ENCODE measurements at places on chromosomes 12 and 14.

- no peak for DNase-seq
Measured at GRCh38 chr12:51823875-51824565, 24.5 kb downstream of the FIGNL2 start.

DNA sequence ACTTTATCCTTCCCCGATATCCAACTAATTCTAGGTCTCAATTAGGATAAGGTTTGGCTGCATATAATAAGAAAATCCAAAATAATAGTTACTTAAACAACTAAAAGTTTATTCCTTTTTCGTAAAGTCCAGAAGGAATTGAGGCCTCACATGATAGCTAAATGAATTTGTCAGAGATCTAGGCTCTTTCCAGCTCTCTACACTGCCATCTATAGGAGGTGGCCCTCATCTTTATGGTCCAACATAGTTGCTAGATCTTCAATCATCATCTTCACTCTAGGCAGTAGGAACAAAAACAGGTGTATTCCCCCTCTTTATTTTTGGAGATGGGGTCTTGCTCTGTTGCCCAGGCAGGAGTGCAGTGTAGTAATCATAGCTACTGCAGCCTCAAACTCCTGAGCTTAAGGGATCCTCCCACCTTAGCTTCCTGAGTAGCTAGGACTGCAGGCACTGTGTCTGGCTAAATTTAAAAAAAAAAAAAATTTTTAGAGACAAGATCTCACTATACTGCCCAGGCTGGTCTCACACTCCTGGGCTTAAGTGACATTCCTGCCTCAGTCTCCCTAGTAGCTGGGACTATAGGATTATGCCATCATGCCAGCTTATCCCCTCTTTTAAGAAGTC, 46.5 kb upstream of the SAV1 start:
- peak; percentile 30 for DNase-seq

DNA sequence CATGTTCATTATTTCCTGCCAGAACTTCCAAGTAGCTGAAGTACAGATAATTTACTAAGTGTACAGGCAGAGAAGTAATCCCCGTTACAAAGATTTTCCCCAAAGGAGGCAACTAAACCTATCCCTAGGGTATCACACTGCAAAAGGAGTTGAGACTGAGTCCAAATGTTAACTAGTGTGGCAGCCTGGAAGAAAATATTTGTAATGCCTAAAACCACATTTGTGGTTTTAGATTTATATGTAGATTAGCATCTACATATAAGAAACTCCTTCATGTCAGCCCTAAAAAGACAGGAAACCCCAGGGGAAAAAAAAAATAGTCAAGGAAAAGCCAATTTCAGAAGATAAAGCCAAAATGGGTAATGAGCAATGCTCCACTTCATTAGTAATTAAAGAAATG, 1.4 kb upstream of the RNASE12 start:
- DNase-seq: no peak

- DNase-seq: peak; percentile 46
Measured at GRCh38 chr14:68786491-68787091, 6.3 kb downstream of the ZFP36L1 start.

DNA sequence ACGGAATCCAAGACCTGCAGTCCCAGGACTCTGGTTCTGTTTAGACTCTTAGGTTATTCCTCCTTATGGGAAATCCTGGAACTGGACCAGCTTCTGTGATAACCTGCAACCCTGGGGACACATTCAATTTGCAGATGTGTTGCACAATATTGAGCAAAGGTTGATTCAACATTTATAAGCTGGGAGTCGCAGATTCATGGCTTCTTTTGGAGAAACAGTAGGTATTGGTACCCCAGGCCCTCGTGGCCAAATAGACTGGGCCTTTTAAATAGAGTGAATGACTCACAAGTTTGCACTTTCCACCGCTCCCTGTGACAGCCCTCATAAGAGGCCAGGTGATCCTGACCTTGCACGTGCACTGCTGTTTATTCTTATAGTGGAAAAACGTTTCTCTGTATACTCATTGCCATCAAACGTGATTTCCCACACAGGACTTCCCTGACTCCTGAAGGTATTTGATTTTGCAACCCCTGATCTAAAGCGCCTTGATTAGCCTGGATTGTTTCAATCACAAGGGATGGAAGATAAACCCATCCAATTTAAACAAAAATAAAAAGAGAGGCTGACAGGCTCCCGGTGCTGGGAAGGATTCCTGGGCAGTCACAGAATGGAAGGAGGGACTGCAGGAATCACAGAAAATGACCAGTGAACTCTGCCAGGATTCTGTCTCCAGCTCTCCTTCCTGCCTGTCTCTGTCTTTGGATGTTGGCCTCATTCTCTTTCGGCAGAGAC, 98.0 kb downstream of the VCPKMT start:
- DNase-seq: peak; percentile 56

DNA sequence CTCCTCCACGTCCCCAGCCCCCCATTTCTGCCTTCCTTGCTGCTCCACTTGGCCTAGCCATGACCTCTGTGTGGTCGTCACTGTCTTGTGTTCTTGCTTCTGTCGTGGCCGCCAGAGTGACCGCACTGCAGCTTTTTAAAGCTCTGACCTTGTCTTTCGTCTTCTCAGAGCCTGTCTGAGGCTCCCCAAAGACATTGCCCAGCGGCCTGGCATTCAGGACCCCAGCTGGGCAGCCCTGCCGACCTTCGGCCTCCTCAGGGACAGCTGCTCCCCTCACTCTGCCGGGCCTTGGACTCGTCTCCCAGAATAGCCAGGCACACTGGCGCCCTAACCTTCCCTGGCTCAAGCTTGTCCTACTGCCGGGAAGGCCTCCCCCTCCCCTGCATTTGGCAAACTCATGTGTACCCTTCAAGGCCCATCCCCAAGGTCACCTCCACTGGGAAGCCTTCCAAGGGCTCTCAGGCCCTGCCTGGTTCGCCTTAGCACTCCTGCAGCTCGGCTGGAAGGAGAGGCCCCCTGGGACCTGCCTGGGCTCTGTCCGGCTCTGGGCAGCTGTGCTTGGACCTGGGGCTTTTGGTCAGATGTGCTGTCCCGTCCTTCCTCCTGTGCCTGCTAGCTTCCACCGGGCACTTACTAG, 15.7 kb upstream of the DLK1 start:
- no peak for DNase-seq

DNA sequence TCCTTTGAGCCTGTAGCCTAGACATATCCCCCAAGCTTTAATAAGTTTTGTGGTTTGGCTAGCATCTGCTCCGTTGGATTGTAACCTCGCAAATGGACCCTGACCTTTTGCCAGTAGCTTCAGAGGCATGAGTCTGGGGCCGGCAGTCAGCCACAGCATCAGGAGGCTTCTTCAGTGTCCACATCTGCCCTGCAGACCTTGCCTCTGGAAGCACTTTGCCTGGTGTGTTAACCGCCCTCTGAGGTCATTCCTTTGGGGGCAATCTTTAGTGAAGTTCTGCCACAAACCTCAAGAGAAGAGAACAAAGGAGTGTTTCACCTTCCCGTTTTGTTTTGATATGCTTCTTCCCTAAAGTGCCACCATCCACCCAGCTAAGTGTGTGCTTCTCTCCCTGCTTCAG, 71.4 kb downstream of the GNS start:
- no peak for DNase-seq

GRCh38 chr12:31477687-31478086, 113.2 kb downstream of the DENND5B start:
- DNase-seq: no peak

DNA sequence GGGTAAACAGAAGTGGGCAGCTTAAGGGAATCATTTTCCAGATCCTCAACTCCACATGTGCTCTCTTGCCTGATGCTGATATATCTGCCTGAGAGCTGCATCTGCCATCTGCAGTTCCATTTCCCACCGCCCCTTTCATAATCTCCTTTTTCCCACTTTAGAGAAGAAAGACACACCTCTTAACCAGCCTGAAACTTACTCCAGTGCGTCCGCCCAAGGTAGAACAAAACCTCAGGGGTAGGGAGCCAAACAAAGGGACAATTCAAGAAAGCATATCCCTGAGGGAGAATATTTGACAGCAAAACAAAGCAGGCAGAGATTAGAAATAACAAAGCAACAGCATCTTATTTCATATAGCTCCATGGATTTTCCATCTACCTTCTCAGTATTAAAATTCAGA, 4.3 kb downstream of the MDM1 start:
- DNase-seq: no peak

DNA sequence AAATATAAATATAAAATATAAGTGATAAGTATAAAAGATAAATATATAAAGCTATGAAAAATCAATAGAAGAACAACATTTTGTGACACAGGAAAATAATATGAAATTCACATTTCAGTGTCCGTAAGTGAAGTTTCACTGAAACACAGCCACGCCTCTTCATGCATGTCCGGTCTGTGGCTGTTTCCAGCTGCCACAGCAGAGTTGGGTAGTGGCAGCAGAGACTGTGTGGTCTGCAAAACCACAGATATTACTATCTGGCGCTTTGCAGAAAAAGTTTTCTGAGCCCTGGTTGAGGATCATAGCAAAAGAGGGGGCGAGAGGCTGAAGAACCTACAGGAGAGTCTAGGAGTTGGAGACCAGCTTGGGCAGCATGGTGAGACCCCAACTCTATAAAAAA, 780 bp downstream of the SERPINA4 start:
- no peak for DNase-seq

- DNase-seq: peak; percentile 19
Measured at GRCh38 chr14:70416338-70416724, 559 bp downstream of the SYNJ2BP start.

GRCh38 chr12:52630008-52630500, 11.7 kb upstream of the KRT73 start:
- DNase-seq: no peak

GRCh38 chr14:88195676-88196075, 127.4 kb downstream of the KCNK10 start:
- no peak for DNase-seq

- no peak for DNase-seq
Measured at GRCh38 chr12:110794623-110795280, 52.0 kb upstream of the CCDC63 start.

DNA sequence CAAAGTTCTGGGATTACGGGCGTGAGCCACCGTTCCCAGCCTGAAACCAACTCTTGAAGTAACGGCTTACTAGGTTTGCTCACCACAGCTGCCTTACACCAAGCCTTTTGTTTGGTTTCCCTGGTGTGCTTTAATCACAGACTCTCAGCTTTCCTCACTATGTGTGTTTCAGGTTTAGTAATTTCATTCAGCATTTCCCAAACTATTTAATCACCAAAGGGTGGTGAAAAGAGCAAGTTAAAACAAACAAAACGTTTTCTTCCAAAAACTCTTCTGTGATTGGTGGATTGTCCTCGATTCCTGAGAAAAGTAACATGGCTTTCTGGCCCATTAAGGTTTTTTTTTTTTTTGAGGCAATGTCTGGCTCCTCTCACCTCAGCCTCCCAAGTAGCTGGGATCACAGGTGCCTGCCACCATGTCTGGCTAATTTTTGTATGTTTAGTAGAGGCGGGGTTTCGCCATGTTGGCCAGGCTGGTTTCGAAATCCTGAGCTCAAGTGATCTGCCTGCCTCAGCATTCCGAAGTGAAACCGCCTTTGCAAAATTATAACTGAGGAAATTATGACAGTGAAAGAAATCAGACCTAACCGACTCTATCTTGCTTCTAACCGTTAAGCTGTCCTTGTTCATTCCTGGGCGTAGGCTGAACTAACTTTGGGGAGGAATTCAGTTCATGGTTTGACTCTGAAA, 1.5 kb upstream of the ZFYVE26 start:
- DNase-seq: no peak

GRCh38 chr12:24955853-24956252, 7.0 kb upstream of the BCAT1 start:
- no peak for DNase-seq

- DNase-seq: no peak
Measured at GRCh38 chr12:93839064-93839463, 161.9 kb downstream of the CRADD start.

DNA sequence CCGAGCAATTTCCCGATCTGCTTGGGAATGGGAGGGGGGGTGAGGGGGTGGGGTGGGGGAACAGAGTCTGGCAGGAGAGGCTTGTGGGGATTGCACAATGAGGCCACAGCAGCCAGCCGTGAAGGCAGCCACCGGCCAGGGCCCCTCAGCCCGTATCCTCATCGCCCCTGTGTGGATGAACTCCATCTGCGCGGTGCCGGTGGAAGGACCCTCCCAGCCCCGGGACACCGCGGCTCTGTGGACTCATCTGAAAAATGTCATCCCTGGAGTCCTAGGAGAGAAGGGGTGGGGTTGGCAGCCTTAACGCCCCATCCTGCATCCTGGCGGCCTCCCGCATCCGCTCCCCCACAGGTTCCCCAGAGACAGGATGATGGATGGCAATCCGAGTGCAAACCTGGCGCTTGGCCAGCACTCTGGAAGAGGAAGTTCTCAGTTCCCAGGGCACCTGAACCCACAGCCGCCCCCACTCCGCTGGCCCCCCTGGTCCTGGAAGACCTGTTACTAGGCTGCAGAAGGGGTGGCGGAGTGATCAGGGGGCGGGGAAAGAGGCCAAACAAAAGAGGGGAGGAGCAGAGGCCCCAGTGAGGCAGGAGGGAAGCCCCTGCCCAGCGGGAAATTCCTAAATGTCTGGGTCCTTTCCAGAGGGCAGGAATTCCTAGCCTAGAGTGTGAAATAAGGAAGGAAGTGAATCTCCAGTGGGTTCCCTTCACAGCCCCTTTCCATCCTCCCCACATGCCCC, 1.2 kb upstream of the TNFAIP2 start:
- peak; percentile 87 for DNase-seq

- DNase-seq: no peak
Measured at GRCh38 chr14:53824061-53824460, 132.6 kb downstream of the BMP4 start.

DNA sequence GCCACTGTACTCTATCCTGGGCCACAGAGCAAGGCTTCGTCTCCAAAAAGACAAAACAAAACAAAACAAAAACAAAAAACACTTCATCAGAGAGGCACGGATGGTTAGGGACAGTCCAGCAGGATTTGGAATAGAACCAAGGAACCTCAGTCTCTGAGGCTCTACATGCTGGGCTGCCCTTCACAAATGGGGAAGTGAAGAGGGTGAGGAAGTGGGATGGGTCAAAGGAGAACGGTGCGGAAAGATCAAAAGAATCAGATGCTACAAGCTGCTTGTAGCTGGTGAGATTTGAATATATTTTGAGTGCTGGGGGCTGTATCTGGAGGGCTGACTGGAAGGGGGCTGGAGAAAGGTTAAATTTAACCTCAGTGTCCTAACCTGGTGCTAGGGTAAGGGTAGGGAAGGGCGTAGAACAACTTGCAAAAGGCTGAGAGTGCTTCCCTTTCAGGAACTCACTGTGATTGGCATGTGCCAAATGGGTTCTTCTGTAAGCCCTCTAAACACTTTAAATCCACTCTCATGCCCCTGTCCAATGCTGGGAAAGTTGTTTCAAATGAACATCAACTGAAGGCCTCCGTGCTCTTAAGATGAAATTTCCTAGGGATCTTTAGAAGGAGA, 4.6 kb downstream of the FOXJ2 start:
- DNase-seq: no peak

DNA sequence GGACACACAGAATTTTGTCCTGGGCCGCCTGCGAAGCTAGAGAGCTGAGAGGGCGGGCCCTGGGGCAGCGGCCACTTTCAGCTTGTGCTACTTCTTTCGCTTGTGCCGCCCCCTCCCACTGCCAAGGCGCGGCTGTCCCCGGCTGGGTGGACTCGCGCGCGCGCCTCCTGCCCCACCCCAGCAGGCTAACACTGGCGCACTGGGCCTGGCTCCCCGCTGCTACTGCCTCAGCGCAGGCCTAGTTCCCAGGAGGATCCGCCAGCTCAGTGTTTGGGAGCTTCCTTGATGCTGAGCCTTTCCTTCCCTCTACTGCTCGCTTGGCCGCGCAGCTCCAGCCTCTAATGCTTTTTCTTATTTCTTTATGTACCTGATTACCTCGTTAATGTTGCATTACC, 27.4 kb upstream of the METAP2 start:
- peak; percentile 42 for DNase-seq

GRCh38 chr12:13962699-13963098, 18.7 kb downstream of the GRIN2B start:
- no peak for DNase-seq

GRCh38 chr14:90674716-90675115, 141.5 kb downstream of the TTC7B start:
- DNase-seq: no peak
